ENCODE measurements at places on chromosomes 3 and 15. TPM values are rescaled to one million over a fixed set of nuclear protein-coding genes. Genes with fewer than 3 reads are reported as not detected.

DNA sequence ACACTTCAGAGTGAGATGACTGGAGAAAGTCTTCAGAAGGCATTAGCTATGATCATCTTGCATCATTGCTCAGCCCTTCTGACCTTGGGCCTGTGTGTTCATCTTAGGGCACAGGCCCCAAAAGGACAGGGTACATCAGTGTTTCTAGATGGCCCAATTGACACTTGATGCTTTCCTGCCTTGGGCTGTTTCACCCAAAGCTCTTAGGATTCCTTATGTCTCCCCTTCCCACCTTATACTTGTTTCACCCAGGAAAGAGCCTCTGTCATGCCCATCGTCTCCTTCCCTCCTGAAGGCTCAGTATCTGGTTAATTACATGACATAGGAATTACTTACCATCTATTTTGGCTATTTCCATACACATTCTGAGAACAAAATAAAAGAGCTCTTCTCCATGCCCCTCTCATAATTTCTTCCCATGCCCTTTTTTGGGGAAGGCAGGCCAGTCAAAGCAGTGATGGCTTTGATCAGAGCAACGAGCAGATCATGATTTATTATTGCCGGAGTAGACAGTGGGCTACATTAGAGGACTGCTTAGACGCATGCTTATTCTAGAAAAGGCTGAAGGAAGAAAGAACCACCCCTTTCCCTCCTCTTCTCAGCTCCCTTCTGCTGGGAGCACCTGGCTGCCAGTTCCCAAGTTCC lies 72.9 kb downstream of the GHSR start:
- no peak for DNase-seq
- H3K4me3 ChIP-seq, result no peak overlapping the region
- no peaks in the 10 kb centered on the region for H3K36me3 ChIP-seq
- peaks cover 1% of the 10 kb centered on the region for H3K4me1 ChIP-seq
- no peak overlapping the region for H3K27ac ChIP-seq
- H3K27me3 ChIP-seq, result no peaks in the 10 kb centered on the region

The CORO2B gene
- 16.3 TPM for total RNA-seq

DNA sequence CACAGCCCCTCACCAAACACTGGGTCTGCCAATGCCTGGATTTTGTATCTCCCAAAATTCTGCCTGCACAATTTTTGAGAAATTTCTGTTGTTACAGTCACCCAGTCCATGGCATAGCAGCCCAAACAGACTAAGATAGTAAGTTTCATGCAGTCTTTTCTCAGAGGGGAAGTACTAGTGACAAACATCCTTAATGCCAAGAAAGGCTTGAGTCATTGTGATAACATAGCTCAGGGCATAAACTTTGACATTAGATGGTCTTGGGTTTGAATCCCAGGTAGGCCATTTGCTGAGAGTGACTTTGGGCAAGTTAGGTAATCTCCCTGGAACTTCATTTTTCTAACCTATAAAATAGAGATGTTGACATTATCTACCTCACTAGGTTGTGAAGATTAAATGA lies 36.1 kb upstream of the PFN2 start:
- peaks cover 3% of the 10 kb centered on the region for H3K27me3 ChIP-seq
- no peaks in the 10 kb centered on the region for H3K4me1 ChIP-seq
- H3K27ac ChIP-seq, result no peak overlapping the region
- H3K36me3 ChIP-seq, result peaks cover 15% of the 10 kb centered on the region

GRCh38 chr3:169327546-169328356 lies 335.8 kb downstream of the MECOM start:
- no peaks in the 10 kb centered on the region for H3K4me1 ChIP-seq
- no peaks in the 10 kb centered on the region for H3K36me3 ChIP-seq
- DNase-seq, result no peak
- H3K27ac ChIP-seq, result no peak overlapping the region

DNA sequence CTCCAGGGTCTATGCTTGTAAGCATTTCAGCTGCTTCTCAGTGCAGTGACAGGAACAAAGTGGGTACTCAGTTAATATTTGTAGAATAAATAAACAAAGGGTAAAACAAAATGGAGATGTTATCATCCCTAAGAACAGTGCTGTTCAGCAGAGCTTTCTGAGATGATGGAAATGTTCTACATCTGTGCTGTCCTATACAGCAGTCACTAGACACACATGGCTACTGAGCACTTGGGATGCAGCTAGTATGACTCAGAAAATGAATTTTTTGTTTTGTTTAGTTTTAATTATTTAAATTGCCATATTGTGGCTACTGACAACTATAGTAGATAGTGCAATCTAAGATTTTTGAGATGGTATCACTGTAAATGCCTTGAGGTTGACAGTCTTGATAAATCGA lies 283.8 kb upstream of the ADAMTS9 start:
- DNase-seq, result no peak
- peaks cover under 1% of the 10 kb centered on the region for H3K4me1 ChIP-seq
- no peak overlapping the region for H3K4me3 ChIP-seq
- H3K27ac ChIP-seq, result no peak overlapping the region
- peaks cover 5% of the 10 kb centered on the region for H3K36me3 ChIP-seq

DNA sequence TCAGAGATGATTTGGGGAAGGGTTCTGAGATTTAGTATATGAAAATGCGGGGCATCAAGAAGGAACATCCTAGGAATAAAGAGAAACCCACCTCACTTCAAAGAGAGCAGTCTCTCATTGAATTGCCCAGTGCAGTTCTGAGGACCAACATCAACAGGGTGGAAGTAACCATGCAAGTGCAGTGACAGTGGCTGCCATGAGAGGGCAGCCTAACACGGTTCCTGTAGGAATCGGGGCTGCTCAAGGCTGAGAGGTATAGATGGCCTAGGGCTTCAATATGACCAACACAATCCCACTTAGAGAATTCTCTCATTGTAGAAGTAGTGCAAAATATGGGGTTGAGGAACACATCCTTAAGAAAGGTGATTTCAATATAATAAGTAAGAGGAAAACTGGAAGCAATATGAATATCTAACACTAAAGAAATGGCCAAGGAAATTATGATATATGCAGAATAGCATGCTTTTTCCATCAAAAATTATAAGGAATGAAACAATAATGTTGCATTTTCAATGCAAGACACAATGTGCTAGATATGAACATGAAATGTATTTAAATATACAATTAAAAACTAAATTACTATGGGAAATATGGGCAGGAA lies 51.1 kb upstream of the ARRDC4 start:
- DNase-seq, result peak; percentile 85
- no peak overlapping the region for H3K27ac ChIP-seq

The RLBP1 gene
- not detected for total RNA-seq

- H3K27me3 ChIP-seq, result no peaks in the 10 kb centered on the region
- no peaks in the 10 kb centered on the region for H3K4me1 ChIP-seq
- no peaks in the 10 kb centered on the region for H3K36me3 ChIP-seq
- H3K27ac ChIP-seq, result no peak overlapping the region
- H3K4me3 ChIP-seq, result no peak overlapping the region
- DNase-seq, result no peak
Measured at GRCh38 chr3:145649368-145649887, 511.6 kb downstream of the PLOD2 start.

- peaks cover 16% of the 10 kb centered on the region for H3K4me1 ChIP-seq
- no peak overlapping the region for H3K4me3 ChIP-seq
- peak; percentile 92 for DNase-seq
- H3K27ac ChIP-seq, result peak overlapping the region; percentile 59
- no peaks in the 10 kb centered on the region for H3K36me3 ChIP-seq
Measured at GRCh38 chr15:65054333-65055200, 9.4 kb downstream of the SLC51B start.

DNA sequence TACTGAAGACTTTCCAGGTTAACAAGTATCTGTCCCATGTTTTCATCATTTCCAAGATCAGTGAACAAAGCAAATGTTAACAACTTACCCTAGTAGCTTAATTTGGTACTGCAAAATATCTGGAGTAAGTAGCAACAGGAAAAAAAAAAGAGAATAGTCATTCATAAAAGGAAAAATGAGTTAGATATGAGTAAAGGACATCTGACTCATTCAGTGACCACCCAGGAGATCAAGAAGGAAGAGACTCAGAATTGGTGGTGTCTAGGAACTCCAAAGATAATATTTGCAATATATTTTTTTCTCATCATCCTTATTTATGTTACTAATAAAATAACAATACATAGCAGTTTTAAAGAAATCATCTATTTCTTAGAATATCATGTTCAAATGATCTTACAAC lies 253.8 kb upstream of the COL8A1 start:
- H3K36me3 ChIP-seq, result no peaks in the 10 kb centered on the region
- no peaks in the 10 kb centered on the region for H3K4me1 ChIP-seq
- no peaks in the 10 kb centered on the region for H3K27me3 ChIP-seq
- no peak overlapping the region for H3K27ac ChIP-seq
- H3K4me3 ChIP-seq, result no peak overlapping the region

DNA sequence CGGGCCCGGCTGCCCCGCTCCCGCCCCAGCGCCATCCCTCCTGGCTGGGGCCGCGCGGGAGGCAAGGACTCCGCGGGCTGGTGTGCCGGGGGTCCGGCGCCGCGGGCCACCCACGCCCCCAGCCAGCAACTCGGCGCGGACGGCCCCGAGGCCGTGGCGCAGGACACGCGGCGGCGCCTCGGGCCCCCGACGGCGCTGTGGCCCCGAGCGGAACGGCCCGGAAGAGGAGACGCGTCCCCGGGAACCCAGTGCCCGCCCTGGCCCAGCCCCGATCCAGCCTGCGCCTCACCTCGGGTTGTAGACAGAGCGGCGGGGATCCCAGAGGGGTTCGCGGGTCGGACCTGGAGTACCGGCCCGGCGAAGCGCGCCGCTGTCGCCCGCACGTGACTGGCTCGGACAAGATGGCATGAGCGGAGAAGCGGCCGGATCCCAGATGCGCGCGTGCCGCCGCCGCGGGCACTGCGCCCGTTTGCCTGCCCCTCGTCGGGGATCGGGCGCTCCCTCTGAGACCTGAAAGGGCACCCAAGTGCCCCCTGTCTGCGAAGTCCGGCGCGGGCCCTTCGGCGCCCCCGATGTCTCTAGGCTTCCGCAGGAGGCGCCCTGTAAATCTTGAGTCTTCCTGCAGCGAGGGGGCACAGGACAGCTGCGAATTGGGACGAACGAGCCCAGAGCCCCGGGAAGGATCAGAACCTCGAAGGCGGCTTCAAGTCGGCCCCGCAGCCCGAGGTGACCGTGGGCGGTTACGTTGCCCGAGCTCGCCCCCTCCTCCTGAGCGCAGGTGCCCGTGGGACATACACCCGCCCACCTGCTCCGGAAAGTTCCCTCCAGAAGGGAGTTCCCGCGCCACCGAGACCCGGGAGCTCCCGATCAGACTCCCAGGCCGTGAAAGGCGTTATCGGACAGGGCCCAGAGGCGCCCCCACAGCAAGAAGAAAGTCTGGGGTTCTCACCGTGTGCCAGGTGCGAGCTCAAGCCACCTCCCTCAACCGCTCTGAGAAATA lies 598 bp upstream of the SFMBT1 start:
- peak overlapping the region; percentile 90 for H3K4me3 ChIP-seq
- peaks cover 7% of the 10 kb centered on the region for H3K4me1 ChIP-seq
- peak overlapping the region; percentile 71 for H3K27ac ChIP-seq
- H3K36me3 ChIP-seq, result peaks cover 4% of the 10 kb centered on the region

DNA sequence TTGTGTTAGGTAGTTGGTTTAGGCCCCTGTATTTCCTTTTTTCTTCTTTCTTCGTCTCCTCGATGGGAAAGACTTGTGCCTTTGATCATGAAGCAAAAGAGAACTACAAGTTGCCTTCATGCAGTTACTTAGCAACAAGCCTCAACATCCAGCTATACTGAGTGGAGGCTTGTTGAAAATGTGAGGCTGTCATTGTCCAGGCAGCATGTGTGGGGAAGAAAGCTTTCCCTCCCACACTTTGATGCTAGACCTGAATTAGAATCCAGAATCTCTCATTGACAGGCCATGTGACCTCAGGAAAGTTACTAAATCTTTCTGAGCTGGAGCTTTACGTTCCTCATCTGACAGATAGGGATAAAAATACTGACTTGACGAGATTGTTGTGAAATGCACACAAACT lies 23.7 kb downstream of the IFT122 start:
- no peaks in the 10 kb centered on the region for H3K36me3 ChIP-seq
- no peaks in the 10 kb centered on the region for H3K4me1 ChIP-seq
- H3K4me3 ChIP-seq, result no peak overlapping the region
- no peaks in the 10 kb centered on the region for H3K27me3 ChIP-seq
- DNase-seq, result no peak

DNA sequence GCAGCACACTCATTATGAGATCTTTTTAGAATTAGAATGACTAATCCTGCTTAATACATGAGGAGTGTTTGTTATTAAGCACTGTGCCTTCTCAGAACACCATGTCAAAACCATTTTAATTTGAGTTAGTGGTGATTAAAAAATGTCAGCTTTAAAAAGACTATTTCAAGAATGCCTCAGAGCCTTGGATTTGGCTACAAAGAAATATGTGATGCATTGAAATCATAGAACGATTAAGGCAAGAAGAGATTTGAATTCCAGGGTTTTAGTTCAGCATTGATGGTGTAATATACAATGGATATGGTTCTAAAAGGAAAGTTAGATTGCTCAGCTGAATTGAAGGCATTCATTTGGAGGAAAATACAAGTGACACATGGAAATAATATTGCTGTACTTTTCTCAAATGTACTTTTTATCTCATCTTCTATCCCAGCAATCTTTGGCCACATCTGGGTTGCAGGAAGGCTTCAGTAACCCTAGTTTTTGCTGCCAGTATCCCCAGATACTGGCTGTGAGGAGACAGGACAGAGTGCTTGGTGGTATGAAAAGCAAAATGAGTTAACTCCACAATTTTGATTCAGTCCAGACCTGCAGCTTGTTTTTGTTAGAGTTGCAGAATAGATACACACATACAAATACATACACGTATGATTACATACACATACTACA lies 303.8 kb downstream of the CLSTN2 start:
- DNase-seq, result no peak
- H3K27ac ChIP-seq, result no peak overlapping the region
- peaks cover 6% of the 10 kb centered on the region for H3K4me1 ChIP-seq
- H3K4me3 ChIP-seq, result no peak overlapping the region
- H3K36me3 ChIP-seq, result no peaks in the 10 kb centered on the region

GRCh38 chr15:100484443-100484842 lies 44.3 kb downstream of the CERS3 start:
- H3K27ac ChIP-seq, result no peak overlapping the region
- no peaks in the 10 kb centered on the region for H3K36me3 ChIP-seq
- no peaks in the 10 kb centered on the region for H3K27me3 ChIP-seq
- no peaks in the 10 kb centered on the region for H3K4me1 ChIP-seq
- H3K4me3 ChIP-seq, result no peak overlapping the region

DNA sequence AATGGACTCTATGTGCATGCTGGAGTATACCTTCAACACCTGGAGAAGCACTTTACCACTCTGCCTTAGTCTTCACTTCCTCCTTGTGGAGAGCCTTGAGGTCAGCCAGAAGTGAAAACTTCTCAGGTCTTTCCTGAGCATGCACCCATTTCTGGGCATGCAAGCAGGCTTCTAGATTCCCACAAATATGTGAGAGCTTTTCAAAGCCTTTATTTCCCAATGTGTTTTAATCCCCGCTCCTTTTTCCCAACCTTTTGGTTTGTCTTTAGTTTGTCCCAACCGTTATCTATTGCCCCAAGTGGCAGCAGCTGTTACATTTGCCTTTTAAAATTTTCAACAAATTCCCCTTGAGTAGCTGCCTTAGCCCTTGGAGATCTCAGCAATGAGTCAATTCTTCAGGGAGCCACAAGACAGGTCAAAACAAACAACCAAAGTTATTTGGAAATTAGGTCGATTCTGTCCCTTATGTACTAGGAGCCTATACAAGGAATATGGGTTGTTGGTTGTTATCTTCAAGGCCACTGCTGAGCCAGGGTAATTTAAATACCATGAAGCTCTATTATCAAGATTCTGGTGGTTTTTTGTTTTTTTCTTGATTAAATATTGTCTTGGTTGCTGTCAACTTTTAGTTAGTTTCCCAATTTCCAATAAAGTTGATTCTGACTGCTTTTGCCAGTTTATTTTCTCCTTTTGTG lies 44.4 kb downstream of the LSM3 start:
- H3K4me3 ChIP-seq, result no peak overlapping the region
- no peak overlapping the region for H3K27ac ChIP-seq

Data from glutamatergic neuron (in vitro differentiated cells).